ENCODE measurements at places on chromosomes 11 and 22. TPM values are rescaled to one million over a fixed set of nuclear protein-coding genes. Genes with fewer than 3 reads are reported as not detected.

The SAA4 gene
- not detected for total RNA-seq

The ACTN3 gene
- 0.15 TPM for total RNA-seq

The MYO7A gene
- not detected for total RNA-seq

The DDX10 gene
- 48.7 TPM for total RNA-seq

The PNPLA5 gene
- 0.15 TPM for total RNA-seq

The EMID1 gene
- total RNA-seq, result not detected

The RIMBP3B gene
- total RNA-seq, result 1.1 TPM

The C11orf91 gene
- not detected for total RNA-seq

The IRAG1 gene
- not detected for total RNA-seq

The CYP2D6 gene
- total RNA-seq, result 4.5 TPM

The EP300 gene
- total RNA-seq, result 101 TPM
